ENCODE measurements at places on chromosomes 13 and 19.

DNA sequence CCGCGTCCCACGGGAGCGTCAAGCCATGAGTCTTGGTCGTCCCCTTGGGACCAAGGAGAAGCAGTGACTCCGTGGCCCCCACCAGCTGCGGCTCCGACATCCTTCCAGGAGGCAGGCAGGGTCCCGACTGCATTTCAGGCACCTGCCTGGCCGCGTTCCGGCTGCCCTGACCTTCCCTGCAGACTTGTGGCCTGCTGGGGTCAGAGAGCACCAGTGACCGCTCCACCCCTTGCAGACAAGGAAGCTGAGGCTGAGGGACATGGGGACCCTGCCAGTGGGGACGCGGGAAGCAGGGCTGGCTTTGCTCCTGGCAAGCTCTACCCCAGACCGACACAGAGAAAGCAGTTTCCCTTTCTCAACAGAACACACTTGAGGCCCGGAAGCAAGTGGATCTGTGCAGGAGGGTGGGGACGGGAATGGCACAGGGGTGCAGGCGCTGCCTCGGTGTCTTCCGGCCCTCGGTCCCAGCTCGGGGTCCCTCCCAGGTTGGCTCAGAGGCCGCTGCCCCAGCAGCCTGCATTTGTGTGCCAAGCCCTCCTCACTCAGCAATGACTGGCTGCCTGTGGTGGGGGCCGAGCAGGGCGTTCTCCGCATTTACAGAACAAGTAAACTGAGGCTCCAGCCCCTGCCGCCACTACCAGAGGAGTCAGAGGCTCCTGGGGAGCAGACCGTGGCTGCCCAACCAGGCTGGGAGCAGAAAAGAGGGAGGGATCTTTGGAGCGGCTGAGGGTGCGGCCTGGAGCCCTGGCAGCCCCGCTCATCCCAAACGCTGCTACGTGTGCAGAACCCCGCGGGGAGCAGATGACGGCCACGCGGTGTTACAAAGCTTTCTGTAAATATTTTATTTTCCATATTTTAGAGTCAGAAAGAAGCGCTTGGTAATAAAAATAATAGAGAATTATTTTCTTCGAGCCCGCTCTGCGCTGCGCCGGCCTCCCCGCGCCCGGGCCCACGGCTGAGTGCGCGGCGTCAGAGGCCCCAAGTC lies 43.9 kb downstream of the GAS6 start:
- DNase-seq: peak; percentile 41

DNA sequence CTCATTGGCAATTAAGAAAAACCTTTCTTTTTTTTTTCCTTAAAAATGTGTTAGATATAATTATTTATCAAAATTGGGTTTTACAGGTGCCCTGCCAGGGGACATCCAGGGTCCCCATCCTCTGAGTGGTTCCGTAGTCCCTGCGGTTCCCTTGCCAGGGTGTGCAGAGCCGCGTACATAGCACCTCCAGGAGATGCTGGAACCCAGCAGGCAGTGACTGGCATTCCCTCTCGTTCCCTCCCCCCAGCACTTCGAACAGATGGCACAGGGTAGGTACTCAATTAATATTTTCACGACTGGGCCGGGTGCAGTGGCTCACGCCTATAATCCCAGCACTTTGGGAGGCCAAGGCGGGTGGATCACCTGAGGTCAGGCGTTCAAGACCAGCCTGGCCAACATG lies 82.0 kb downstream of the COL4A1 start:
- DNase-seq: no peak

GRCh38 chr13:91904597-91904996 lies 506.2 kb downstream of the GPC5 start:
- DNase-seq: no peak

DNA sequence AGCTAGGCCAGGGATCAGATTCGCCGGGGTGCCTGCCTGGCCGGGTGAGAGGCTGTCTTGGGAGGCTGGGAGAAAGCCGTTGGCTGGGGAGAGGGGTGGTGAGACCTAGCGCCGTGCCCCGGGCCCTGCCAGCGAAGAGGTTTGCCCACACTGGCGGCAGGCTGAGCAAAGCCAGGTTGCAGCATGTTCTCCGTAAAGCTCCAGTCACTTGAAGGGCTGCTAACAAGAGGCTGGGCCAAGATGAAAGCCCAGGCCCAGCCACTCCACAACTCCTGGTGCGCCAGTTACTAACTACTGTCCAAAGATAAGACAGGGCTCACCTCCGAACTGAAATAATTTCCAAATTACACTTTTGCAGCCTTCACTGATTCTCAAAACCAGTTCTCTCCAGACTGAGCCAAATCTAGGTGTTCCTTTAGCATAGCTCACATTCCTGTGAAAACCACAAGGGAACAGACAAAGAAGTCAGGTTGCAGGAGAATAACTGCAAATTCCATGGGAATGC lies 16.3 kb downstream of the ELAVL1 start:
- no peak for DNase-seq

Data from fibroblast of skin of back (primary cell).